SJSA1 (cell line): ENCODE measurements at places on chromosomes 4 and X.

DNA sequence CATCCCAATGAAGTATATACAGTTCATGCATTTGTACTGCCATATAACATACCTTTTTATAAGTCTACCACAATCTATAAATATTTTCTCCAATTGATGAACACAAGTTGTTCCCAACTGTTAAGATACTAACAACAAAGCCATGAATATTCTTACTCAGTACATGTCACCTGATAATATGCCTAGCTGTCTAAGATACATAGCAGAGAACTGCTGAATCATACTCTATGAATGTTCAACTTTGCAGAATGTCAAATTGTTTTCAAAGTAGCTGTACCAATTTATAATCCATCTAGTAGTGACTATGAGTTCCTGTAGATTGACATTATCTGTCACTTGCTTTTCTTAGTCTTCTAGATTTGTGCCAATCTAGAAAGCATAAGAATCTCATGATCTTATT lies 84.9 kb downstream of the RAB28 start:
- no peak for DNase-seq

GRCh38 chr4:87427518-87427868 lies 5.1 kb downstream of the NUDT9 start:
- DNase-seq, result no peak

- DNase-seq, result no peak
These were observed 16.0 kb downstream of the RTL3 start for GRCh38 chrX:78643096-78643495.

DNA sequence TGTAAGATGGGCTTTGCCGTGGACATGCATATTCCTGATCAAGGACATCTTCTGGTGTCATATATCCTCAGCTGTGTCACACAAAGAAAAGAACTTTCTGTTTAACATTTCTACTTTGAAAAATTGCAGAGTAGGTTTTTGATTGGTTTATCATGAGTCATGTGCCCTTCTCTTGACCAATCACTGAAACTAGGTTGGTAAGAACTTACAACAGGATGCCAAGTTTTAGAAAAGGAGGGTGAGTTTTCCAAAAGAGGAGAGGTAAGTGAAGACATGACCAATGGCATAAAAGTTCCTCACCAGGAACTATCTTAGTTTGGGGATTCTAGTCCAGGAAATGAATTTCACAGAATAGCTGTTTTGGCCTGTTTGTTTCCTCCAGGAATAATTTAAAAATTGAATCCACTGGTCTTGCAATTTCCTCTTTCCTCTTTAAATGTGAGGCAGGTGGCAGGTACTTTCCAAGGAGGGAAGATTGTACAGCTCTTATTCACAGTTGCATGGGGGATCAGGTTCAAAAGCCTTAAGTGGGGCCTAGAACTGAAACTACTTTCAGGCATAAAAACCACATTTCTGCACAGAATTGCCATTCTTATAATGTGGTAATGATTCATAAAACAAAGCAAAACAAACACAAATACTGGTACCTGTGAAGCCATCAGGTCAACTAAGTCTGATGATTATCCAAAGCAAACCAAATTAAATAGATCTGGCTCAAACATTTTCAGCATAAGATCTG lies 1114.5 kb upstream of the LCORL start:
- no peak for DNase-seq

- no peak for DNase-seq
These were observed 169.1 kb upstream of the FTHL17 start for GRCh38 chrX:31240982-31241381.
